Epithelial cell of proximal tubule (primary cell): ENCODE measurements at places on chromosomes 12 and 14. TPM values are rescaled to one million over a fixed set of nuclear protein-coding genes. Genes with fewer than 3 reads are reported as not detected.

BBOF1 gene
- 1.2 and 3.8 TPM in 2 replicates for total RNA-seq

NDRG2 gene
- total RNA-seq: 6.7 and 16.0 TPM in 2 replicates

GYS2 gene
- not detected in 2 replicates for total RNA-seq

GNB3 gene
- total RNA-seq: 0.29 and 4.2 TPM in 2 replicates

CEBPE gene
- total RNA-seq: not detected in 2 replicates

KRT84 gene
- not detected in 2 replicates for total RNA-seq

BEST3 gene
- total RNA-seq: 2.2 and 2.5 TPM in 2 replicates

CARMIL3 gene
- total RNA-seq: 0.07 TPM in 1 of 2 replicates, not detected in the other
